ENCODE measurements at places on chromosomes 2 and 18. TPM values are rescaled to one million over a fixed set of nuclear protein-coding genes. Genes with fewer than 3 reads are reported as not detected.
A peak's percentile ranks its signal among the peaks of the same experiment; 100 is the strongest.

DNA sequence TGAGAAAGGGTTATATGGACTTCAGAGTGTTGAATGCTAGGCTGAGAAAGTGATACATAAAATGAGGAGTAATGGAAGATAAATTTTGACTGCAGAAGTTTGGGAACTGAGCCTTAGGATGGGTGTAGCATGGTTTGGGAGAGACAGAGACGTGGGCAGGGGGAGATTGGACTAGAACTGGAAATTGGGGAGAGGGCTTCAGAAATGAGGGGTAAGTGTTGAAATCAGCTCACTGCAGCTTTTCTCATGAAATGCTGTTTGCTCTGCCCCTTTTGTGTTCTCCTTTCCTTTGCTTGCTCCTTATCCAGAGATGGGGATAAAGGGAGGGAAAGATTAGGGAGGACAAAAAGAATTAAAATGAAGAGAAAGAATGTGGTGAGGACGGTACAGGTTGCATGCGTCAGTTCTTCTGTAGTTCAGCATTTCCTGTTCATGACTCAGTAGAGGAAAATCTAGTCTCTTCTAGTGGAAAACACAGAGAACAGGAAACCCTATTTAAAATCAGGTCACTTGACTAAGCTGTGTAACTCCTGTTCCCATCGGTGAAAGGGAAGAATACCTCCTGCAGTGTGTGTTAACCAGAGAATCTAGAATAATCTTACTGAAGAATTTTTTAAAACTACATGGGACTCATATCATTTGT, 105.6 kb downstream of the CRIM1 start:
- no peak for DNase-seq

DNA sequence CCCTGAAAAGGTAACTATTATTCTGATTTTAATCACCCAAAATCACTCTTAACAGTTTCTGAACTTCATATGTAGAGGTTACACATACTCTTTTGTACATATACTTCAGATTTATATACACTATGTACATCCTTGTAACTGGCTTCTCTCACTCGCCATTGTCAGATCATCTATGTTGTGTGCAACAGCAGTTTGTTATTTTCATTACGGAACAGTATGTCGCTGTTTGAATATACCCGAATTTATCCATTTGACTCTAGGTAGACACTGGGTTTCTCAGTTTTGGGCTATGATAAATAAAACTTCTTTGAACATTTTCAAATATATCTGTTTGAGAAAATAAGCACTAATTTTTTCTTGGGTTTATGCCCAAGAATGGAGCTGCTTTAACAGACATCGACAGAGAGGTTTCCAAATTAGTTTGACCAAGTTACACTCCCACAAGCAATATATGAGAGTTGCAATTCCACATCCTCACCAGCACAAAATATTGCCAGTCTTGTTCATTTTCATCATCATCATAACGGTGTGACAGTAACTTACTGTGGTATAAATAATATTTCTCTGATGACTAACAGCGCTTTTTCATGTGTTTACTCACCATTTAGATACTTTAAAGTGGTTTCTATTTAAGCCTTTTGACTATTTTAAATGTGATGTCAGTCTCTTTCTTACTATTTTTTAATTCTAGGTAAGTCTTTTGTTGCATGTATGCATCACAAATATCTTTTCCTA, 80.9 kb downstream of the SMC6 start:
- DNase-seq = no peak

DNA sequence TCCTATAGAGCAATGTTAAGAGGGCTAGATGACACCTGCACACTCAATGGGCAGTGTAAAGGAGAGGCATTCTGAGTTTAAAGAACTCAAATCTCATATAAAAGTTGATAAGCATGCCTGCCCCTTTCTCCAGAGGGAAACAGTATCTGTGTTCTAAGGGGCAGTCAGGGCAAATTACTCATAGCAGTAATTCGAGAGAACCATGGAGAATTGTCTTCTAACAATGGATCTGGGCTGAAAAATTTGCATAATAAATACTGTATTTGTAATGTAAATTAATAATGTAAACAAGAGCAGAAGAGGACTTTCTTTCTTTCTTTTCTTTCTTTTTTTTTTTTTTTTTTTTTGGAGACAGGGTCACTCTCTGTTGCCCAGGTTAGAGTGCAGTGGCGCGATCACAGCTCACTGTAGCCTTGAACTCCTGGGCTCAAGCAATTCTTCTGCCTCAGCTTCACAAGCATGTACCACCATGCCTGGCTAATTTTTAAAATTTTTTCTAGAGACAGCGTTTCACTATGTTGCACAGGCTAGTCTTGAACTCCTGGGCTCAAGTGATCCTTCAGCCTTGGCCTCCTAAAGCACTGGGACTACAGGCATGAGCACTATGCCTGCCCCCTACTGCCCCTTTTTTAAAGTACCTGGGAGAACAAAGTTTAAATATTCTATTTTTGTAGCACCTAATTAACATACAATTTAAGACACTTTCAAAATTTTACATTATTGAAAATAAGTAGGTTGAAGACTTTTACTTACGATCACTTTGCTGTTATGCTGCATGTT, 70.6 kb downstream of the OTX1 start:
- no peak for DNase-seq

DNA sequence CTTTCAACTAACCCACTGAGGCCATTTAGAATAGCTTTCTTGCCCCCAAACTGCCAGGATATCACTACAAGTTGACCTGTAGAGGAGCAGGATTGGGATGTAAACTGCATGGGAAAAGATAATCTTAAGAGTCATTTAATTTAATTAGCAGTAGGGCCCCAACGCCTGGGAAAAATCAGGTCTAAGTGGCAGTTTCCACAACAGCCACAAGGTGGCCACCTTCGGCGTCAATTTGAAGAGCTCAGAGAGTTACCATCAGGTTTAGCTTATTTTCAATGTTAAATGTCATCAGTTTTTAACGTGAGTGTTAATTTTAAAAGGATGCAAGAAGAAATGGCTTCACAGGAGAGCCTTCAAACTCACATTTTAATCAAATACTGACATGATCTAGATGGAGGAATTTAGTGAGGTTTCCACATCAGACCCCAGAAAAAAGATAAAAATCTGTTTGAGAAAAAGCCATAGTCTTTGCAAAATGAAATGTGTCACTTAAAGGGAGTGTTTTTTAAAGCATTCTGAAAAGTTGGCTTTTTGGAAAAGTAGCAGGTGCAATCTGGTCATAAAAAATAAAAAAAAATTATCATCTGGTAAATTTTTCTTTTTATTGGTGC, 77.3 kb upstream of the UPP2 start:
- DNase-seq = peak; percentile 49

DNA sequence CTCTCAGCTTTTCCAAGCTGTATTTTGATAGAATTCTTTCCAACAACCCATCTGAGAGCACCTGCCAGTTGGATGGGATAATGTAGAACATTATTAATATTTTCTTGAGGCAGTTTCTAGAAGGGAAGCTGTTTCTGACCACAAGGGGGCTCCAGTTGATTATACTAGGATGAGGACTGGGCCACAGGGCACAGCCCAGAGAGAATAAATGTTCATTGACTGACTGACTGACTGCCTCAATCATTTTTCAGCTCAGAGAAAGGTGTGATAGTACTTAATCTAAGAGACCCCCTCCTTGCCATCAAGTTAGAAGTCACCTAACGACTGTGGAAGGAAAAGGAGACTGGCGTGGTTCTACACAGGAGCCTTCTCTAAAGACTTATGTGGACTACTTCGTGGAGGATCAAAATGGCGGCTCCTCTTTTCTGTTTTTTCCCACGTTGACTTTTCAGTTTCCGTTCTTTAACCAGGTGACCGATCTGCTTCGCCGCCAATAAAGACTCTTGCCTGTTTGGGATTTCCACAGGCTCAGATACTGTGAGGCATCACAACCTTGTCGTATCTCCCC, 31.9 kb upstream of the CREG2 start:
- DNase-seq = peak; percentile 42

DNA sequence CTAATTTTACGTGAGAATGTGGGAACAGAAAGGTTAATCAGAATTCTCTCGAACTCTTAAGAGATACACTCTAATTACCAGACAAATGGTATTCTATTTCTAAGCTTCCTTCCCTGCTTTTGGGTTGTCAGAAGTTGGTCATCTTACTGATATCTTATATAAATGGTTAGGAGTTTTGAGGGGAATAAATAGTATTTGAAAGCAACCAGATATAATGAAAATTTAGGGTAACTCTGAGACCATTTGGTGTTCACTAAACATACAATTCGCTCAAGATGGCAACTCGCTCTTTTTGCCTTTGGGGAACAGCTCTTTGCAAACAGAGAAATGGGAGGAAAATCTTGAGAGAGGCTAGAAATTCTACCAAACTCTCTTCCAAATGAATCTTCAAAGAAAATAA, 250.9 kb downstream of the TCF4 start:
- no peak for DNase-seq

GRCh38 chr2:233448575-233448974, 94.3 kb downstream of the DGKD start:
- DNase-seq = no peak

GRCh38 chr2:194271293-194271961, 1385.6 kb upstream of the SLC39A10 start:
- DNase-seq = no peak

DNA sequence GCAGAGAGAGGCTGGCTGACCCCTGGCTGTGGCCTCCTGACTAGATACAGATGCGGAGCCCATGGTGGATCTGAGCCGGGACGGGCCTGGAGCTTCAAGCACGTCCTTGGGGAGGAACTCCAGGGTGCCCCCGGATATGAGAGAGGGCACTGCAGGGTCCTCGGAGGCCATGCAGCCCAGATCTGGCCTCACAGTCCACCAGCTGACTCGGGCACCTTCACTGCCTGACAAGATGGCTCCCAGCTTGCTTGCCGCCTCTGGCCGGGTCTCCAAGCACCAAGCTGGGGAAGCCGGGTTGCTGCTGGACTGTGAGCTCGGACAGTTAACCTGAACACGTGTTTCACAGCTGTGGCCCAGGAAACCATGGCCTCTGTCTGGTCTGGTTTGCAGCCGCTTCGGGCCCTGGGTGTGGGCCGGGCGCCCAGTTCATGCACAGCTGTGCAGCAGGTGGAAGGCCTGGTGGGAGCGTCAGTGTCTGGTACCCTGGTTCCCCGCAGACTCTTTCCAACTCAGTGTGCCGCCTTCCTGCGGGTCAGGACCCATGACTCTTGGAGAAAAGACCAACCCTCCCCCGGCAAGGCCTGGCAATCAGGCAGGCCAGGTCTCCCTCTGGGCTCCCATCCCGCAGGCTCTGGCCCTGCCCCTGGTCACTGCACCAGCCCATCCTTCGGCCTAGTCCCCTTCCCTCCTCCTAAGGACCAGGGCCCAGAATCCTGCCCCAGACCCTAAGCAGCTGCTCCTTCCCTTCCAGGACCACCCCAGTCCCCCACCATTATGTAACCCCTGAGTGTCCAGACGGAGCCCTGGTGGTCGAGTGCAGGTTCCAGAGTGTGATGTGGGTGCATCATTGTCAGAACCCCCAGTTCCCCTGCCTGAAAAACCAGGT, 74.6 kb upstream of the OTOS start:
- DNase-seq = no peak

DNA sequence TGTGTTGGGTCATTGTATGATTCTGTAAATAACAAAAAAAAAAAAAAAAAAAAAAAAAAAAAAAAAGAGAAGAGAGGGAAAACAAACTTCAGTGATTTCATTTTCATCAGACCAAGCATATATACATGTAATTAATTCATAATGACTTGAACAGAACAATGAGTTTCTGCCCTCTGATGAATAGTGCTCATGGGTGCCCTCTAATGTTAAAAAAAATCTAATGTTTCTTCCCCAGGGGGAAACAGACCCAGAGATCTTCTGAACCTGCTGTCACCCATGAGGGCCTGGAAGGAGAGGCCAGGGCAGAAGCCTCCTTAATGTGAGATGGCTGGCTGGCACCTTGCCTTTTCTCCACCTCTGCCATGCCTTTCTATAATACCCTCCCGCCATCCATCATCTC, 289.2 kb downstream of the ZNF521 start:
- DNase-seq = no peak

DNA sequence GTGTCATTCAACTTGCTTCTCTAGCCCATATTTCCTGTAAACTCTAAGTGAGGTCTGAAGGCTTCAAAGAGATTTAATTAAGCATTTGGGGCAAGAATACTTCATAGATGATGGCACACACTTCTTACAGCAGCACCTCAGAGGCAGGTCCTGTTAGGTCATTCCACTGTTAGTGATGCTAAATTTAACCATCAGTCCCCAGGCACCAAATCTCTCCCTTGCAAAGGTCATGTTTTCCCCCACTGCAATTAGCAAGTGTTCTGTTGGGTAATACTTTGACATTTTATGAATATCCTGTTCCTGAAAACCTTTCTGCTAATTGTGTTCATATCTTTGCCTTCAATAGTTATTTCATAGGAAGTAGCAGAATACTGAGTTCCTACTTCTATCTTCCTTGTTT, 117.0 kb downstream of the STK39 start:
- no peak for DNase-seq

DNA sequence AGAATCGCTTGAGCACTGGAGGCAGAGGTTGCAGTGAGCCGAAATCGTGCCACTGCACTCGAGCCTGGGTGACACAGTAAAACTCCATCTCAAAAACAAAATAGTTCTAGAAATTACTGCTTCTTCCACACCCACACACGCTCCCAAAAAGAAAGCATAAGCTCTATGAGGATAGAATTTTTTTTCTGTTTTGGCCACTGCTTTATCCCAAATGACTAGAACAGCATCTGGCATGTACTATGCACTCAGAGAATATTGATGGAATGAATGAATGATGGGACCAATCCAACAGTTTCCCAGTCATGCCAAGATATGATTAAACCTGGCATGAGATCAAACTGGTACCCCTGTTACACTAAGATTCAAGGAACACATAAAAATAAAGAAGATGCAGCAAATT, 455.4 kb upstream of the CHAC2 start:
- DNase-seq = no peak

- DNase-seq = no peak
These were observed 74.6 kb downstream of the RPRM start for GRCh38 chr2:153403940-153404339.

DQX1 gene
- total RNA-seq = 0.08 TPM

TCF23 gene
- total RNA-seq = under 0.01 TPM

FOXD4L1 gene
- total RNA-seq = 2.5 TPM

CIDEA gene
- not detected for total RNA-seq

LOXHD1 gene
- total RNA-seq = 0.25 TPM

PAX8 gene
- 0.09 TPM for total RNA-seq

IL18R1 gene
- 12.7 TPM for total RNA-seq

POTEI gene
- total RNA-seq = not detected

IL36RN gene
- not detected for total RNA-seq

SMYD1 gene
- total RNA-seq = not detected

All from liver (tissue), 10 donors.